ENCODE measurements at places on chromosomes 6 and 20.

- no peak for DNase-seq
These were observed 629.7 kb upstream of the IMPG1 start for GRCh38 chr6:76702187-76702586.

DNA sequence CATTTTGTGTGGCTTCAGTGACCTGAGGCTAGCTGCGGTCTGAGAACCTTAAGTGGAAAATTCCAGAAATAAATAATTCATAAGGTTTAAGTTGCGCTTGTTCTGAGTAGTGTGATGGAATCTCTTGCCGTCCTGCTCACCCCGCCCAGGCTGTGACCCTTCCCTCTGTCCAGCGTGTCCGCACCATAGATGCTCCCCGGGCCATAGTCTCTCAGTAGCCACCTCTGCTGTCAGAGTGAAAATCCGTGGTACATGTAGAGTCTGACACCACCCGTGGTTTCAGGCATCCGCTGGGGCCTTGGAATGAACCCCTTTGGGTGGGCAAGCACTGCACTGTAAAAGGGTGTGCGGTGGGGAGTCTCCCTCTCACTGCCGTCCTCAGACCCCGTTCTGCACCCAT, 11.7 kb downstream of the UNC93A start:
- no peak for DNase-seq

DNA sequence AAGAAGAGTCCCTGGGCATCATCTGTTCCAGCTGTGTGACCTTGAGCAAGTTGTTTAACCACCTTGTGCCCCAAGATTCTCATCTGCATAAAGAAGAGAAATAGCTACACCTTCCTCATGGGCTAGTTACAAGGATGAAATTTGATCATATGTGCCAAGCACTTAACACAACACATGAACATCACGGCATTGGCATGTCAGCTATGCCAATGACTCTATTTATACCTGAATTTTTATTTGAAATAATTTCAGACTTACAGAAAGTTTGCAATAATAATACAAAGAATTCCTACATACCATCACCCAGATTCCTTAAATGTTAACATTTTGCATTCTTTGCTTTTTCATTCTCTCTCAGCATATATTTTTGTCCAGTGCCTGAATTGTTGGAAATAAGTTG, 21.0 kb upstream of the TCF15 start:
- DNase-seq, result no peak

- DNase-seq, result no peak
These were observed 437.8 kb upstream of the ID4 start for GRCh38 chr6:19399406-19399805.

GRCh38 chr6:166541366-166541765, 45.1 kb downstream of the RAMACL start:
- DNase-seq, result no peak
